Activated T-cell treated with anti-CD3 and anti-CD28 coated beads for 48 hours (primary cell): ENCODE measurements at places on chromosomes 4 and X.

DNA sequence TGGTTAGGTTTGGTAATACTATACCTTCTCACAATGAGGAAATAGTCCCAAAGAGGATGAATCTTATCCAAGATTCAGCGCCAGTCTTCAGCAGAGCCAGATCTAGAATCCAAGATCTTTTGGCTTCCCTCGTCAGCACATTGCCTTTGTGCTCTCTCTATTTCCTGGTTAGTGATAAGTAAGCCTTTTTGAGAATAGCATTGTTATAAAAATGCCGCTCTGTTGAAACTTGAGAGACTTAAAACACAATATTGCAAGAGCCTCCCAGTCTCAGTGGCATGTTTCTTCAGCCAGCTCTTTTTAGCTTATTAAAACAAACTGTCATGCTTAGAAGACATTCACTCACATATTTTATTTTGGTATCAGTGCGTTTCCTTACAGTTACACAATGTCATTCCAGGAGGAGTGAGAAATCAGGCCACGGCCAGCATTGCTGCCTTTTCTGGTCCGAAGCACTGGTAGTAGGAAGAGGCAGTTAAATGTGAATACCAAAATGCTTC, 141.4 kb downstream of the KLHL8 start:
- DNase-seq, result no peak

DNA sequence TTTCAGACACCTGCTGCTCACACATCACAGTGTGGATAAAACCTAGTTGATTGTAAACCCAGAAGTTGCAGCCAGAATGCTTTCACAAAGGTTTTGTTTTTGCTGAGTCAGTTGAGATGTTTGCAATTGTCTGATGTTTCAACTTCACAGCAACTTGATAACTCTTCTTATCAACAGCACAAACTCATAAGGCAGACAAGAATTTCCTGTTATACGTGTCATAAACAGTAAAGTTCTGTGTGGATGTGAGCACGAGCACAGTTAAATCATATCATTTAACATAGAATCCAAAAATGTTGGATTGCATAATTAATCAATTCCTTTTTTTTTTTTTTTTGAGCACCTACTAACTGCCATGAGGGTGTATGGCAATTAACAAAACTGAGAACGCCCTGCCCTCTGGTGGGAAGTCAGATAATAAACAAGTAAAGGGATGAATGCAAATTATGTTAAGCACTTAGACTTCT, 512.2 kb downstream of the PDHA2 start:
- no peak for DNase-seq

DNA sequence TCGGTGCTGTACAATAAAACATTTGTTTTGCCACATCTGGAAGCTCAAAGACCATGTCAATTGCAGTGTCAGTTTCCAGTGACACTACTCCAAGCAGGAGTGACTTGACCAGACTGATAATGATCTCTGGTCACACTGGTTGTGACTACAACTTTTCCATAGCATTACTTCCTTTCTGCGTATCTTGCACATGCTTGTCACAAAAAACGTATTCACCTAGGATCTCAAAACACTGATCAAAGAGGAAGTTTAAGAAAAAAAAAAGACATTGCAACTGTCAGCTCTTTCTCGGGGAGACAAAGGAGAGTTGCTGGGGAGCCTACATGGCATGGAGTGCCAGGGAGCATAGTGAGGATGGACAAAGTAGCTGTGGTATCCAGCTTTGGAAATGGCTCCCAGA, 60.6 kb downstream of the OPHN1 start:
- no peak for DNase-seq

DNA sequence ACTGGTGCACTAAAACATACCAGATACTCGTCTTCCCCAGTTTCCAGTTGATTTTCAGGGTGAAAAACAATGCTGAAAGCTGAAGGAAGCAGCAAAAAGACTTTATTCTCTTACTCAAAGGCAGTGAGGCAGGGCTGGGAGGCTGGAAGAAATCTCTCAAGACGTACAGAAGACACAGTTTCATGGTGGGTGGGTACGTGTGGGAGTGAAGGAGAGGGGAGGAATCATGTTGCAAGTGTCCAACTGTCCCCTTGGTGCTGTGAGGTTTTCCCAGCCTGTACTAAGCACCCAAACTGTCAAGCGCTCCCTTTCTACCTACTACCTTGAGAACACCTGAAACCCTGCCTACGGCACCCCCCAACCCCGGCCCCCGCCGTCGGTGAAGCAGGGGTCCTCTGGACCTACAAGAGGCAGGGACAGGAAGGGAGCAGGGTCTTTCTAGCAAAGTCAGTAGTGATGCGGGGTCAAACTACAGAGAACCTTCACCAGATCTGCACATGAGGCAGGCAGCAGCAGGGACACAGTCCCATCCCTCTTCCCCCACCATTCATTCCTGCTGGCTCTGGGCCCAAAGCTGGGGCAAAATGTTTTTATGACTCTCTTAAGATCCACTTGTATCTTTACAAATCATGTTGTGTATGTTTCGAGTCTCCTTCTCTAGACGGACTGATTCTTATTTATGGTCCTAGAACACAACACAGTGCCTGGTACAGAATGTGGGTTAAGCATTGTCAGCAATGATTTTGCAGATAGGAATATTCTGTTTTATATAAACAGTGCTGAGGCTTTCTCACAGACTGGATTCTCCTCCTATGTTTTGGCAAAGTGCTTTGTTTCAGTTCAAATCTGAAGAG, 2.4 kb upstream of the SETD7 start:
- DNase-seq, result no peak

- peak; percentile 2 for DNase-seq
These were observed 116.7 kb upstream of the TMEM164 start for GRCh38 chrX:109886122-109886761.

DNA sequence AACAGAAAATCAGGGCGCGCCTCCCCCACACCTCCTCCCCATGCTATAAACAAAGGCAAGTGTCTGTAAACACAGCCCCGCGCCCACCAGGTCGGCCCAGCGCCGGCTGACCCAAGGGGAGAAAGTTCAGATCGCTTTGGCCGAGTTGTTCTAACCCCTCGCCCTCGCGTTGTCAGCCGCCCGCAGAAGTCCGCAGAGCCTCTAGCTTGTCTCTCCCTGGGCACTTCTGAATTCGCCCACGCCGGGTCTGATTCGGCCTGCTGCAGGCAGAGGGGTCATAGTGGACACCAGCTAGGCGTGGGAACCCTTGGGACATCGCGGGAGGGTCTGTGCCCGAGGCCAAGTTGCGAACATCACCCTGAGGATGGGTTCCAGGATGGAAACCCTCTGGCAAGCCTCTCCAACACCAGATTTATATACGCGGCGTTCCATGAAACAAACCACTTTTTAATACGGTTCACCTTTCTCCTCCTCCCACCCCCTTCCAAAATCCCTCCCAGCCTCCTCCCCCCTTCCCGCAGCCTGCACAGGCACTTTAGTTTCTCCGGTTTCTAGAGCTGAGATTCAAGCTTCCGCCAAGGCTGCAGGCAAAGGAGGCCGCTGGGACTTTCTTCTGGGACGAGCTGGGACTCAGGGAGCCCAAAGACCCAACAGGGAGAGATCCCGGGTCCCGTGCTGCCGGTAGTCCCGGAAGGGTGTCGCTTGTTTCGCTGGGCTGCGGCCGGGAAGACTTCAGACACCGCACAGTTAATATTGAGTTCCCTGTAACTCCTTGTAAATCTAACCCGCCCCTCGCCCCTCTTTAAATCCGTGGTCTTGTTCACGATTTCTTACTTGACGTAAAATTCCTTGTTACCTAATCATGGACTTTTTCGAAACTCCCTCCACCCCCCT, 4.7 kb downstream of the HAND2 start:
- DNase-seq, result no peak

- DNase-seq, result no peak
These were observed 52.4 kb downstream of the SCFD2 start for GRCh38 chr4:53313510-53313909.

GRCh38 chr4:134388351-134388750, 186.8 kb upstream of the PABPC4L start:
- no peak for DNase-seq

DNA sequence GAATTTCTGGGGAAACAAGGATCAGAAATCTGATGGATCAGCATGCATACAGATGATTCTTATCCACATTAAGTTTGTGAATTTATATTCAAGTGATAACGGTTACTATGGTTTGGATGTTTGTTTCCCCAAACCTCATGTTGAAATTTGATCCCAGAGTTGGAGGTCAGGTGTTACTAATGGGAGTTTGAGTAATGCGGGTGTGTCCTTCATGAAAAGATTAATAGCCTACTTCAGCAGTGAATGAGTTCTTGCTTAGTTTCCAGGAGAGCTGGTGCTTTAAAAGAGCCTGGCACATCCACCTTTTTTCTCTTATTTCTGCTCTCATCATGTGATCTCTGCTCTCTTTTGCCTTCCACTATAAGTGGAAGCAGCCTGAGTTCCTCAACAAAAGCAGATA, 712.4 kb downstream of the IL1RAPL1 start:
- DNase-seq, result no peak

DNA sequence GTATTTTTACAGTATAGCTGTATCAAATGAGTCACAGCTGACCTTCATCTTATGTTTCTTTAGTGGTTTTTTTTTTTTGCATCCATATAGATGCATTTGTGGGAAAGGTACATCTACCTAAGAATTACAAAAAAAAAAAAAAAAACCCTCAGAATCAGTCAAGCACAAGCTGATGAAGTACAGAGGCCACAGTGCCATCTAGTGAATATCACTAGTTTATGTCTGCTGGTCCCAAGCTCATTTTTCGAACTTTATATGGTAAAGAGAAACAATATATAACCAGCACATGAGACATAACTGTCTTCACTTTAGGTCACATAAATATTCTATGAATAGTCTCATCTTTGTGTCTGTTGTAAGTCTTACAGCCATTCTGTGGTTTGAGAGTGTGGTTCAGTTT, 220.1 kb downstream of the DLG3 start:
- DNase-seq, result no peak

DNA sequence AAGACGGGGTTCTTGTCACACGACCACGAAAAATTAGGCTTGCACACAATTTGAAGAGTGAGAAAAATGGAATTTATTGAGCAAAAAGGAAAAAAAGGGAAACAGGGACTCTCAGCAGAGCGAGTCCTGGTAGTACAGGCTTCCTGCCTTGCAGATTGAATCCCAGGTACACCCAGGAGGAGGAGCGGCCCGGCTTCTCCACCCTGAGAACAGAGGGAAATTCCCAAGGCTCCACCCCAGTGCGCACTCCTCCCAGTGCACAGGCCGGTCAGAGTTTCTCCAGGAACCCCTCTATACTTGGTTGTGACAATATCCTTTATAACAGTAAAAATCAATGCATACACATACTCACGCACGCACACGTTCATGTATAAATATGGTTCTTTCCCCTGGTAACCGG, 22.0 kb downstream of the SLC4A4 start:
- no peak for DNase-seq

DNA sequence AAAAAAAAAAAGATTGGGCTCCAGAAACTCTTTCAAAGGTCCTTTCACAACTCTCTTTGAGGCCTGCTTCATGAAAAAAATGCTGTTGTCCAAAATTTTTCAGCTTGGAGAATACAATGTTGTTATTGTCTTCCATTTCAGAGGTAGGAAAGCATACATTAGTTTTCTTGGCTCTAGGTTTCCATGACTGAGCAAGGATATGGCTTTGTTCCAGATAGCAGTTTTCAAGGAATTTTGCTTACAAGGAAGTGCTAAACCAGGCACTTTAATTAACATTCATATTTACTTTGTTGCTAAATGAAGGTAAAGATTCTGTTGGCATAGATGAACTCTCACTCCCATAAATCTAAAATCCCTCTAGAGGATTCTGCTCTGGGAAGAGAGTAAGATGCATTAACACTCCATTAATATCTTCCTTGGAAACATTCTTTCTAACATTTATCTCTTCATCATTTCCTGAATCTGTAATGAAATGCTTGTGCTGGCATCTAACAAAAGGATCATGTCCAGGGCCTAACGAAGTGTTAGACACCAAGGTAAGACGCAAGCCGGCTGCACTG, 118.4 kb downstream of the COL25A1 start:
- no peak for DNase-seq
